ENCODE measurements at places on chromosomes 5 and 9.

- DNase-seq: no peak
Observed at GRCh38 chr5:154268073-154268472, 77.5 kb downstream of the GALNT10 start.

DNA sequence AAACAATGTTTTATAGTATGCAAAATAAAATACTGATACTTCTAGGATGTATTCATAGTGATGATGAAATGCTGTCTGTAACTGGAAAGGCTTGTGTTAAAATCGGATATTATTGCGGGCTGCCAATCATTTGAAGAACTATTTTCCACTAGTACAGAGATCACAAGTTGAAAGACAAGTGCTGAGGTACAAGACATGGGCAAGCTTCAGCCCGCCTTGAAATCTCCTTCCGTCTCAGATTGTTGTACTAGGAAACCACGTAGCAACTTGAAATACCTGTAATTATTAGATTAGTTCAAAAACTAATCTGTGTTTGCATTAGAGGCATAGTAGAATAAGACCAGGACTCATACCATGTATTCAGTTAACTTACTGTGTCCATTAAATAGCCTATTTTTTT is 218.2 kb downstream of the ARHGEF28 start:
- no peak for DNase-seq

DNA sequence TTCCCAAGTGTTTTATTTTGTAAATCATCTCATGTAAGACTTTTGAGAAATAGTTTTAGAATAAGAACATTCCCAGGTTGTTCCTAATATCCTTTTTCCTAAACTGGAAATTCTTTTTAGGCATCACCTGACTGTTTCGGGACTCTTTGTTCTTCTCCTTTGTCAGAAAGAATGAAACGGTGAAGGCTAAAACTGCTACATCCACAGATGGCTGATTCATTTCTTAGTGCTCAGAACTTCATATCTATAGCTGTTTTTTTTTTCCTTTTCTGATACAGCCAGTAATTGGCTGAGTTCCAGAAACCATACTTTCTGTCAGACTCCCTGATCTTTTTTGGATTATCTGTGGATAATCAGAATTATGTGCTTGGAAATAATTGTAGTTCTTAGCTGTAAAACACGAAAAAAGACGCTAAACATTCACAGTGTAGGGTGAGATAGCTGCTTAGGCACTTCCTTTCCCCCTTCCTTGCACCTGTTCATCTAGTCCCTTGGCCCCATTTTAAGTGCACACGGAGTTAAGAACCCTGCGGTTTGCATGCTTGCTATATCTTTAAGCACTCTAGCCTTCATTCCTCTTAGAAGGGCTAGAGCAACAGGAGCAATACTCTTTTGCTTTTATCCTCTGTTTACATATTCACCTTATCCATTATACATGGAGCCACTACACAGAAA is 283.9 kb downstream of the PJA2 start:
- no peak for DNase-seq

DNA sequence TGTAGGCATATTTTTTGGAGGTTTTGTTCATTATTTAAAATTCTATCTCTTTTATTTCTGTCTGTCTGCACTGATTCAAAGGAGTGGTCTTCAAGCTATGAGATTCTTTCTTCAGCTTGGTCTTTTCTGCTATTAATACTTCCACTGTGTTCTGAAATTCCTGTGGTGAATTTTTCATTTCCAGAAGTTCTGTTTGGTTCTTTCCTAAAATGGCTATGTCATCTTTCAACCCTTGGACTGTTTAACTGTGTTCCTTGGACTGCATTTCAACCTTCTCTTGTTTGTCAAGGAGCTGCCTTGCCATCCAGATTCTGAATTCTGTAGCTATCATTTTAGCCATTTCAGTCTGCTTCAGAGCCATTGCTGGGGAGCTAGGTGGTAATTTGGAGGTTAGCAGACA is 76.3 kb downstream of the CERT1 start:
- no peak for DNase-seq

DNA sequence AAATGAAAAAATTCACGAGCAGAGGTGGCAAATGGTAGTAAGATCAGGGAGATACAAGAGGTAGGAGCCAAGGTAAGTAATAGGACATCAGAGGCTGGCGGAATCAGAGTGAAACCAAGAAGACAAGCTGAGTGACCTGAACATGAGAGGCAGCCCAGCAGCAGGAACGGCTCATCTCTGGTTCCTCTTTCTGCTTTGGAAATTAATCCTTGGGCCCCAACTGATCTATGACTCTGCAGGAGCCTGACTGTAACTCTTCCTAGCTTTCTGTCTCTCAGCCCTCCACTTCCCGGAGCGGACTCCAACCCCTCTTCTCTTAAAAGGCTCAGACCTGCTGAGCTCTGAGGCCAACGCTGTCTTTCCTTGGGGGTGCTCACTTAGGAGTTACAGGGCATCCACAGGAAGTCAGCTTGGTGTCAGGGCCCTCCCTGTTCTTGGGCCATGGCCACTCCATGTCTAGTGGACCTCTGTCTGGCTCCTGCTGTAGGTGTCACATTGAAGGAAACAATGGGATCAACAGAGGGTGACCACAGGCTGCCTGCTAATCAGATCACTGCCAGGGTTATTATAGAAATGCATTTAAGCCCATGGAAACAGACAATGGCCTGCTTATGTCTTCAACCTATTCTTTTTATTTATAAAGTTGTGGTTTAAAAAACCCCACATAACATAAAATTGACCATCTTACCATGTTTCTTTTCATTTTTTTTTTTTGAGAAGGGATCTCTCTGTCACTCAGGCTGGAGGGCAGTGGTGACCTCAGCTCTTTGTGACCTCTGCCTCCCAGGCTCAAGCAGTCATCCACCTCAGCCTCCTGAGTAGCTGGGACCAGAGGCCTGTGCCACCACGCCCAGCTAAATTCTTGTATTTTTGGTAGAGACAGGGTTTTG is 22.5 kb upstream of the SHB start:
- DNase-seq: no peak

DNA sequence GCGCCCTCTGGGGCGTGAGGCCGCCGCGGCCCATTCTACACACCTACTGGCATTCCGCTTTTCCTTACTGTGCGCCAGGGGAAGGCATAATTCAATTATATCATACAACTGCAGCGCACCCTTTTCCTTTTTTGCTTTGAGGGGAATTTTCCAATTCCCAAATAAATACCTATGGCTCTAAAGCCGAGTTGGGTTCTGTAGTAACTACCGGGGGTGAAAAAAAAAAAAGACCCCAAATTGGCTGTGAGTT is 34.1 kb upstream of the NFIB start:
- no peak for DNase-seq

GRCh38 chr5:27652505-27652904 is 614.1 kb upstream of the CDH9 start:
- no peak for DNase-seq

DNA sequence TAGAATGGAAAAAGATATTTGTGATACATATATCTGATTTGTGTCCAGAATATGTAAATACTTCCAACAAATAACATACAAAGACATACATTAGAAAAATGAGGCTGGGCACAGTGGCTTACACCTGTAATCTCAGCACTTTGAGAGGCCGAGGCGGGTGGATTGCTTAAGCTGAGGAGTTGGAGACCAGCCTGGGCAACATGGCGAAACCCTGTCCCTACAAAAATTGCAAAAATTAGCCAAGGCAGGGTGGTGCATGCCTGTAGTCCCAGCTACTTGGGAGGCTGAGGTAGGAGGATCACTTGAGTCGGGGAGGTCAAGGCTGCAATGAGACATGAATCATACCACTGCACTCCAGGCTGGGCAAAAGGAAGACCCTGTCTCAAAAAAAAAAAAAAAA is 46.1 kb upstream of the CDC42SE2 start:
- no peak for DNase-seq

DNA sequence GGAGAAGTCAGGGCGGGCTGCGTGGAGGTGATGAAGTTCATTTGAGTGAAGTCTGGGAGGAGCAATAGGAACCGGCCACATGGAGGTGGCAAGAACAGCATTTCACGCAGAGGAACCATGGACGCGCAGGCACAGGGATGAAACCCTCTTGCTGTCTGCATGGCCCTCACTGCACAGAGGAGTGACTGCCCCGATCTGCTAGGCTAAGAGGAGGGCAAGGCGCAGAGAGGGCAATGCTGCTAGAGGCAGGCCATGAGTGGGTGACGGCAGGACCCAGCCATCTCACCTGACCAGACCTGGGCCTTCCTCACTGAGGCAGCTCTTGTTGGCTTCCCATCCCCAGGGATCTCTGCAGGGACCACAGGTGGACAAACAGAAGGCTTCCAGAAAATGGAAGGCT is 90.3 kb downstream of the BARX1 start:
- no peak for DNase-seq

DNA sequence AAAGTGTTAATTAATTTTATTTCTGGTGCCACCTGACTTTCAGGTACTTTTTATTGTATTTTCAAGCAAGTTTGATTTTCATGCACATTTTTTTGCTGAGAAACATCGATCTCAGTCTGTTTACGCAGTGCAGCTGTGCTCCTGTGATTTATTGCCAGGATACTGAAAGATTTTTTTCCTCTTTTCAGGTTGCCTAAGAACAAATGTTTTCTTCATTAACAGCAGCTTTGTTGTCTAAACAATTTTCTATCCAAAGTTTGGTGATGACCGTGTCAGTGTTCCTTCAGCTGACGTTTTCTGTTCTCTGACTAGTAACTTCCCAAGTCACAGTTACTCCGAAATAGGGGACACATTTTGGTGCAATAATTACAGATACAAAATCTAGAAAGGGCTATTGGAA is 78.1 kb downstream of the VCAN start:
- DNase-seq: no peak

DNA sequence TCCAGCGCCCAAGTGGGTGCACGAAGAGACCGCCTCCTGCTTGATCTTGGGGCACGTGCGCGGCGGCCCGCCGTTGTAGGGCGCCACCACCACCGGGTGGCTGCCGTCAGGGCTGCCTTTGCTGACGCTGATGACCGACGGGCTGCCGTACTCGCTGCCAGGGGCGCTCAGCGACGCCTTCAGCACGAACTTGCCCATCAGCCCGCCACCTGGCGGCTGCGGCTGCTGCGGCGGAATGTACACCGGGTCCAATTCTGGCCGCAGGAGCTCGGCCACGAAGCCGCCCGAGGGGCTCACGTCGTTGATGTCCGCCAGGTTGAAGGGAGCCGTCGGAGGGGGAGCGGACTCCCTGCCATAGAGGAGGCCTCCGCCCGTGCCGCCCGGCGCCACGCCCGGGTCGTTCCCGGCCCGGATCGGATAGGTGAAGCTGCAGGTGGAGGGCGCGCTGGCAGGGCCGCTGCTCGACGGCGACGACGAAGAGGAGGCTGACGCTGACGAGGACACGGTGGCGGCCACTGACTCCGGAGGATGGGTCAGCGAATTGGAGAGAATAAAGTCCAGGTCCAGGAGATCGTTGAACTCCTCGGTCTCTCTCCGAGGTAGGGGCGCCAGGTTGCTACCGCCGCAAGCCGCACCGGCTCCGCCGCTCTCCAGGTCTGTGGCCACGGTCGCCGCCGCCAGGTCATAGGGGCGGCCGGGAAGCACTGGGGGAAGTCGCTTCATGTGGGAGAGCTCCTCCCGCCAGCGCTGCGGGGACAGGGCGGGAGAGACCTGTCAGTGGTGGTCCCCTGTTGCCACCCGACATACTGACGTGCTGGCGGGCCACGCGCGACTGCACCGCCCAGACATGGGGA is 1.8 kb downstream of the KLF4 start:
- no peak for DNase-seq

- no peak for DNase-seq
Observed at GRCh38 chr5:171908638-171909037, 97.8 kb downstream of the FBXW11 start.
